Muscle of leg (tissue), 16 donors: ENCODE measurements at places on chromosomes 2 and 18. TPM values are rescaled to one million over a fixed set of nuclear protein-coding genes. Genes with fewer than 3 reads are reported as not detected.

DNA sequence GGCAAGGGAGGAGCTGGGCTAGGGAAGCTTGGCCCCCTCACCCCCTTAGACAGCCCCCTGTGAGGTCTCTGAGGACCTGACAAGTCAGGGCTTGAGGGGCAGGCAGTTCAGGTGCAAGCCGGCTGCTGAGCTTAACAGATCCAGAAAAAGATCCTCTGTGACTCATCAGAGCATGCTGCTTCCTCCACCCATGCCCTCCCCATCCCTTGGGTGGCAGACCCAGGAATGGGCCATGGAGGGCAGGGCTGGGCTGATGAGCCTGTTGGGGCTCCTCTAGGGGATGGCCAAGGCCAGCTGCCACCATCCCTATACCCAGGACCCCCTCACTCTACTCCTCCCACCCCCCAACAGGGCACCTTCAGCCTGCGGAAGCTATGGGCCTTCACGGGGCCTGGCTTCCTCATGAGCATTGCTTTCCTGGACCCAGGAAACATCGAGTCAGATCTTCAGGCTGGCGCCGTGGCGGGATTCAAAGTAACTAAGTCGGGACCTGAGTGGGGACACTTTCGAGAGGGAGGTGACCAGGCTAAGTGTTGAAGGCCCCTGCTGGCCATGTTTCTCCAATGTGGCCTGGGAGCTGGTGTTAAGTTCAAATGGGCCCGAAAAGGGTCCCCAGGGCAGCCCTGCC lies 1.9 kb downstream of the SLC11A1 start:
- DNase-seq: no peak

The CFAP53 gene
- total RNA-seq: 0.18 TPM

- no peak for DNase-seq
Observed at GRCh38 chr2:964562-964961, 13.9 kb downstream of the SNTG2 start.

GRCh38 chr2:88845772-88846661 lies 154.5 kb downstream of the RPIA start:
- DNase-seq: no peak

The ORC4 gene
- total RNA-seq: 37.3 TPM

- peak; percentile 74 for DNase-seq
Observed at GRCh38 chr2:40432921-40433483, 18.9 kb downstream of the SLC8A1 start.

The COX5B gene
- 325 TPM for total RNA-seq
